ENCODE measurements at places on chromosomes 4 and X.

GRCh38 chr4:31682796-31683195 is 962.6 kb downstream of the PCDH7 start:
- no peak for DNase-seq

- no peak for DNase-seq
These were observed 7.3 kb upstream of the CUL4B start for GRCh38 chrX:120568035-120568434.

GRCh38 chr4:110622841-110623717 is at the start of gene PITX2:
Gene PITX2 (minus strand): TSS chr4:110623077. CDS start chr4:110622460, 617 bp downstream.
- DNase-seq = no peak

GRCh38 chr4:89720981-89721380 is 116.0 kb downstream of the SNCA start:
- no peak for DNase-seq

All from activated T-helper 1 cell treated with Interleukin-2 at 50 U/mL for 16 hours (primary cell).